ENCODE measurements at places on chromosomes 12 and 14.
A peak's percentile ranks its signal among the peaks of the same experiment; 100 is the strongest.

DNA sequence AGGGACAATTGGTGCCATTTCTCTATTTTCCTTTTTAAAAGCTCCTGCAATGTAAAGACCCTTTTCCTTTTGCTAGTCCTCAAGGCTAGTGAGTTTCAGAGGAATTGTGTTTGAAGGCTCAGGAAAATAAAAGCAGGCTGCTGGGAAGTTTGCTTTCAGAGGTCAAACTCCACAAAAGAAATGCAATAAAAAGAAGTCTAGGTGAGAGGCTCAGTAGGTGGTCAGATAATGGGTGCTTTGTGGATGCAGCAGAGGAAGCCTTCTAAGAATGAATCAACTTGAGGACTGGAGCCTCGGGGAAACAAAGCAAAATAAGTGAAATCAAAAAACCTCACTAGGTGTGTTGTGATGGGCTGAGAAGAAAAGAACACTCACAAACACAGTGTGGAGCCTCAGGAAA, 10.3 kb downstream of the CCDC175 start:
- no peak for DNase-seq

GRCh38 chr12:115213538-115214016, 529.6 kb upstream of the TBX3 start:
- no peak for DNase-seq

DNA sequence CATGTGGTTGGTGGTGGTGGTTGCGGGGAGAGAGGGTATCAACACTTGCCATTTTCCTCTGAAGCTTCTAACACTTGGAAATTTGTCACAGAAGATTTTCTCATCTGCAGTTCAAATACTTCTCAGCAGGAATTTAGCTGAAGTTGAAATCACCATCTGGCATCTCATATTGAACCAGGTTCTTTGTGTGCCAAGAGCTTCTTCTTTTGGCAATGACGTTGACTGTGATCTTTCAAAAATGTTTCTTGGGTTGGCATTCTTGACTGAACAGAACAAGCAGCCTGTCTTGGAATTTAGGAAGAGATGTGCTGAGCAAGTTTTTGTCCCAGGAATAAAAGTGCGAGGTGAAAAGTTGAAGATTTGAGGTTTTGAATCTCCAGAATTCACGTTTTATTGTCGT, 8.7 kb upstream of the NIN start:
- no peak for DNase-seq

GRCh38 chr12:79681008-79681590, 9.7 kb downstream of the PAWR start:
- no peak for DNase-seq

GRCh38 chr12:2477009-2477766, 317.6 kb upstream of the FKBP4 start:
- DNase-seq = no peak

- DNase-seq = no peak
Measured at GRCh38 chr12:101597164-101597563, 2.4 kb downstream of the MYBPC1 start.

DNA sequence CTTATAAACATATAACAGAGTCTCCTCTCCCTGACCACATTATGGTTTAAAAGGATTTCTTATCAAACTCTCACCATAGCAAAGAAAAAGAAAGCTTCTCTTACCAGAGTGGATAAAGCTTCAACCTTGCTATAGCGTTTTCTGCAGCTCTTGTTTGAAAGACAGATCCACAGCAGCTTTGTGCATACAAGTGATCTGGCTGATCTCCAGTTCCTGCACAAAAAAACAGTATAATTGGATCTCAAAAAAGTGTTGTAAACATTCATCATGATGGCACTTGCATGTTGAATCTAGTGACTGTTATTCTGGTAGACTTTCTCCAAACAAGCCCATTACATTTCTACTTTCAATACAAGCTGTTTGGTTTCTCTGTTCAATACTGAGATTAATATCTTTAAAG, 178.9 kb upstream of the MGAT4C start:
- no peak for DNase-seq

- peak; percentile 4 for DNase-seq
Measured at GRCh38 chr12:88298761-88299242, 156.7 kb downstream of the TMTC3 start.

DNA sequence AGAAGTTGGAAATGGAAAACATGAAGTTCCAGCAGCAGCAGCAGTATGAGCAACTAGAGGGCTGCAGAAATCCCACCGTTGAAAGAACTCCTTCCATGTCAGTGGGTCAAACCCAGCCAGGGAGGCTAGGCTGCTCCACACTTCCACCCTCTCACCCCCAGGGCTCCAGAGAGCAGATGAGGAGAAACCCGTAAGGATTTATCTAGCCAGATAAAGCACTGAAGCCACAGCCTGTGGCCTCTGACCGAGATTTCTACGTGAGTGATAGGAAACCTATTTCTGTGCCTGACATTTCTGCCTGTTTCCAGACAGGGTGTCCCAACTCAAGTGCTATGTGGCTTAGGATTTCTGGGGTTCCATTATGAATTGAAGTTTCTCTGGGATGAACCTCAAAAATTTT, 100.0 kb upstream of the EEA1 start:
- no peak for DNase-seq

- DNase-seq = no peak
Measured at GRCh38 chr14:24066496-24067132, 4.7 kb upstream of the CPNE6 start.

DNA sequence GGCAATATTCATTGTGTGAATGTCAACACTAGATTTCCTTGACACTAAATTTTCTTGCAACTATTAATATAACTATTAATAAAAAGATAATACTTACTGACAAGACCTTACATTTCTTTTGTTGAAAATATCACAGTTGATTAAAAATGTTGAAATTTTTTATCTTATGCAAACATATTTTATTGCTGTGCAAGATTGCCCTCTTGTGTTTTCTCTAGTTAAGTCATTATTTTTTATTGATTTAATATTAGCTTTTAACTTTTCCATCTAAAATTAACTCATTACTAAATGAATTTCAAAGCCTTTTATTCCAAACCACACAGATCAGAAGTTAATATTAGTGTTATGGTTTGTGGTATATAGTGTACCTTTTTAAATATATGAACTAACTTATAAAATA, 11.7 kb upstream of the NAA30 start:
- no peak for DNase-seq

- no peak for DNase-seq
Measured at GRCh38 chr14:56759633-56760032, 50.6 kb downstream of the OTX2 start.

DNA sequence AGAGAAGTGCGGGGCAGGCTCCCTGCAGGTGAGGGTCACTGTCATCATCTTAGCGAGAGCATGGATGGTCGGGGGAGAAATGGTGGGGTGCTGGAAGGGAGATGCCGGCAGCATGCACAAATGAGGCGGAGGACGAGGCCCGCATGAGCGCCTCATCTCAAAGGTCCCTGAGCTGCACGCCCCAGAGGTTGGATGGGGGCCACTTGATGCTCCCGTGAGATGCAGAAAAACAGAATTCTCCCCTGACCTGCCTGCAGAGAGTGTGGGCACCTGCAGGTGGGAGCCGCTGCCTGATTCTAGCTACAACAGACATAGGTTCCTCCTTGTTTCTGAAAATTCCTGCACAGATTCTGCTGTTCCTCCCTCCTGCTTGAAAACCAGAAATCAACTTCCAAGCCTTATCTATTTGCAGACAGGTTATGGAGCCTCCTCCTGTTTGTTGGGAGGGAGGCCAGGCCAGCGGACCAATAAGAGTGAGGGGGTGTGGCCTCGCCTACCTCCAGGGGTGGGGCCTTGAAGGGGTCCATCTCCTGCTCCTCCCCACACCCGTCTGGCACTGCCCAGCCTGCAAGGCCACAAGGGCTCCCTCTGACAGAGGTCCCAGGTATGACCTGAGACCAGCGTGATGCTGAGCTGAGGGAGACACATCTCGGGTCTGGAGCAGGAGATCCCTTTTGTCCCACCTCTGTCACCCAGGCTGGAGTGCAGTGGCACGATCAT, 67.2 kb downstream of the KDM2B start:
- peak; percentile 60 for DNase-seq

DNA sequence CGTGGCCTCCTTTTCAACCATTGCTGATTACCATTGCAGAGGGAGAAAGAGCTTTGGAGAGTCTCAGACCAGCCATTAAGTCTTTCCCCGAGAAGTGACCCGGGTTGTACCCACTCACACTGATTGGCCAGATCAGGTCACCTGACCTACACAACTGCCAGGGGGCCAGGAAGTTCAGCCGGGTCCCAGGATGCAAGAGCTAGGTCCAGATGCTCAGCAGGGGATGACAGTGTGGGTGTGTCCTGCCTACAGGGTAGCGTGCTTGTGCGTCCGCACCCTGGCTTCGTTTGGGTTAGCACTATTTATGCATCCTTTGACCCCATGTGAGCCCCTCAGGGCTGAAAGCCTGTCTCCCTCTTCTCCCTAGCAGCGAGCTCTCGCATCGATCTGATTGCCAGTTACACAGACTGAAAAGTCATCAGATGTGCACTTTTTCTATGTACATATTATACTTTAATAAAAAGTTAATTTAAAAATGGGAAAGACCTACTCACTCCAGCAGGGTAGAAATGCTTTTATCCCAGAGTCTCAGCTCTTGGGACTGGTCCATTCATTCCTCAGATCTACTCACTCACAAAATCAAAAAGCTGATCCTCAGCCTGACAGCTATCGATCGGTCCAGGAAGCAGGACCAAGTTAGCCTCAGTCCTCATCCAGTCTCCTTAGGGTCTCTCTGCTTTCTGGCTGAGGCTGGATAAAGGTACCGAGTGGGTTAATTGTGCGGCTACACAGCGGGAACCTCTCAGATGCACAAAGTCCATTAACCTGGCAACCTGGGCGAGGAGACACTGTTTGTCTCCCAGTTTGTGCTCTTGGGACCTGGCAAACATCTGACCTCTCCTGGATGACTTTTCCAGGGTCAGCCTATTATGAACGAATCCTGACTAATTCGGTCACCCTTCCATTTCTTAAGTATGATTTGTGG, 68.0 kb downstream of the SERPINA3 start:
- no peak for DNase-seq

DNA sequence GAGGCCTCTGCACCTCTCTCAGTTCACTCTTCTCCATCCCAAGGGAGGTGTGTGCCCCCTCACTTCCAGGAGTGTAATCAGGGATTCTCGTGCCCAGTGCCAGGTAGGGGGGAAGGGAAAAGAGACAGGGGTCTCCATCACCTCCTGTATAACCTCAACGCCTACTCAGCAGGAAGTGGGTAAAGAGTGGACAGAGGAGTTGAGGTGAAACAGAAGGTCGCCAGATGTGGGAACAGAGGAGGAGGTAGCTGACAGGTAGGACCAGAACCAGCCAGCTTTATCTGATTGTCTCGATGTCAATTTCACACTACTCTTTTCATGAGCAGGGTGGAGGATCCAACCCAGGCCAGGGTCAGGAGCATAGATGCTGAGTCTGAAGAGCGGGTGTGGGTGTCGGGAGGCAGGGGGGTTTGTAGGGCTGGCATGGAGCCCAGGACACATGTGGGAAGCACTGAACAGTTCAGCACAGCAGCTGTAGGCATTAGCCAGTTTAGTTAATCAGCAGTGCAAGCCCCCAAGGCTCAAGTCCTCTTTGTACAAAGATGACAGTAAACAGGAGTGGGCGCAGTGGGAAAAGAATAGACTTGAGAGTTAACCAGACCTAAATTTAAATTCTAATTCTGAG, 213.5 kb downstream of the PELI2 start:
- no peak for DNase-seq

DNA sequence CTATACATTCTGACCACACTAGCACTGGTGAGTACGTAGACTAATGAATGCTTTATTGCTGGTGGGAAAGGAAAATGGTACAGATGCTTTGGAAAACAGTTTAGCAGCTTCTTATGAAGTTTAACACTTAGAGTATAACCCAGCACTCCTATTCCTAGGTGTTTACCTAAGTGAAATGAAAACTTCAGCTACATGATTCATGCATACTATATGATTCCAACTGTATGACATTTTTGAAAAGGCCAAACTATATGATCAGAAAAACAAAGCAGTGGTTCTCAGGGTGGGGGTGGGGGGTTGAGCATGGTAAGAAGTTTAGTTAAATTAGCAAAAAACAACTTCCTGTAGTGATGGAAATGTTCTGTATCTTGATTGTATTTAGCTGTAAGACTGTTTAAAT, 22.1 kb upstream of the ARID4A start:
- no peak for DNase-seq

GRCh38 chr12:120103044-120103338, 13.6 kb downstream of the RAB35 start:
- DNase-seq = no peak

DNA sequence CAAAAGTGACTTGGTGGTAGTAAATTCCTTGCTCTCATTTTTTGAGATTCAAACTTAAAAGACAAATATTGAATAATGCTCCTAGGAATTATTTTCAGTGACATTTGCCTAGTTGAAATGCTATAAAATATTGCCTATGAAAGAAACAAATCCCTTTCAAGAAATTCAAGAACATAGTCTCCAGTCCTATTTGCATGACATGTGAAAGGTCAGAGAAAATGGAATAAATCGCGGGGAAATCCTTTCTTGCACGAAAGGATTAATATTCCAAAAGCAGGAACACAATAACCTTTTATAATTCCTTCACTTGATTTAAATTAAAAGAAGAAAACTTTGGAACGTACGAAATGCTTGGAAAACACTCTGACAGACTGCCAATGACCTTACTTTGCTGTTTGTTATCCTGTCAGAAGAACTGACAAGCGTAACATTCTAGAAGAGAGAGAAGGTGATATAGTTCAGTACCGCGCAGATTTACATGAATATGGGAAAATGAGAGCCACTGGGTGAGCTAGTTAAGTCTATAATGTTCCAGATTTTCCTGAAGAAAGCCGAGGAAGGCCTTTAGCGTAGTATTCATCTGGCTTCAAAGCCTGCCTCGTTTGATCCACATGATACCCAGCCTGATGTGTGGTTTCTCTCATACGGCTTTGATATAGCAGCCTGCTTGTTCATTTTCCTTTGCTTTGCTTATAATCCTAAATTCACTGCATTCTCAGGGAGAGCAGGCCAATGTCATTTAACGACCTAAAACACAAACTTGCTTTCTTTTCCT, 103.0 kb downstream of the PRIMA1 start:
- DNase-seq = no peak

DNA sequence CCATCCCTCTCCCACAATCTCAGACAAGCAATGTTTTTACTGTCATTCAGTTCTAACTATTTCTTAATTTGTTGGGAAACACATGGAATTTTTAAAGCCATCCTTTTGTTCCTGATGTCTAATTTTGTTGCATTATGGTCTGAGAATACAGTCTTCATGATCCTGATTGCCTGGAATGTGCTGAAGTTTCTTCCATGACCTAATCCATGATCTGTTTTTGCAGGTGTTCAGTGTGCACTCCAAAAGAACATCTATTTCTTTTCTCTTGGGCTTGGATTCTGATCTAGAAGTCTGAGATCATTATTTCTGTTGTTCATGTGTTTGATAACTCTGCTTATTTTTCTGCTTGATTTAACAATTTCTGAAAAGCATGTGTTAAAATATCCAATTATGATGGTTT, 43.2 kb upstream of the PHC1 start:
- no peak for DNase-seq

Measured in HTR-8/SVneo (cell line).